ENCODE measurements at places on chromosomes 16 and 17. TPM values are rescaled to one million over a fixed set of nuclear protein-coding genes. Genes with fewer than 3 reads are reported as not detected.
A peak's percentile ranks its signal among the peaks of the same experiment; 100 is the strongest.

- no peak overlapping the region for H3K4me3 ChIP-seq
- no peak overlapping the region for H3K27ac ChIP-seq
- DNase-seq = no peak
- no peaks in the 10 kb centered on the region for H3K4me1 ChIP-seq
- no peaks in the 10 kb centered on the region for H3K27me3 ChIP-seq
These were observed 23.1 kb downstream of the TNFRSF13B start for GRCh38 chr17:16948587-16949376.

DNA sequence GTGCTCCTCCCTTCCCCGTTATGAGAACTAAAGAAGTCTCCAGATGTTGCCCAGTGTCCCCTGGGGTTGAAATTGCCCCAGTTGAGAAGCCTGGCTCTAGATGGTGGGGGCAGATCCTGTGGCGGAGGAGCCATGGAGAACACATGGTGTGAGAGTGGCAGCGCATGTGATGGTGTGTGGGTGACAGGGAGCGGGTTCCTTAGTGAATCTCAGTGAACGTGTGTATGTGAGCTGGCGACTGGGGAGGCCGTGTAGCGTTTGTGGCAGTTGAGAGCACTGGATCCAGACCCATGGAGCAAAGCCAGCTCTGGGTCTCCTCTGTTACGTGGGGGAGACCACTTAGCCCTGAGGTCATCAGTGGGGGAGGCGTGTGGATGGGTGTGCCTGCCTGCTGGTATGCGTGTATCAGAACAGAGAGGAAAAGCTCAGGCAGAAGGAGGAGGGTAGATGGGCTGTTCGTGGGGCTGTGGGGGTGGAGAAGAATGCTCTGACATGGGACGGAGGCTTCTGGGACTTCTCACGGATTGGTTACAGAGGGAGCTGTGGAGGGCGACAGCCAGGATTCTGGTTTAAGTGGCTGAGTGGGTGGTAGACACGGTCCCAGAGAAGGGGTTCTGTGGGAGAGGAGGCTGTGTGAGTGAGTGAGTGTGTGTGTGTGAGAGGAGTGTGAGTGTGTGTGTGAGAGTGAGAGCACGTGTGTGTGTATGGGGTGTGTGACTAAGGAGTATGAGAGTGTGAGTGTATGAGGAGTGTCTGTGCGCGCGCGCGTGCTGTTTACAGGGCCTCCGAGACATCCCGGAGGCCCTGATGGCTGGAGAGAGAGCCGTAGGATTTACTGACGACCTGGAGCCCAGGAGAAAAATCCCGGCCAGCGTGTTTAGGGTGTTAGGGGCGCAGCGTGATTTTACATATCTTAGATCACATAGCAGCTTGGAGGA is 193.8 kb downstream of the SNX29 start:
- no peaks in the 10 kb centered on the region for H3K27me3 ChIP-seq
- no peaks in the 10 kb centered on the region for H3K36me3 ChIP-seq
- H3K27ac ChIP-seq = no peak overlapping the region
- H3K4me3 ChIP-seq = no peak overlapping the region

GRCh38 chr17:80025796-80026195 is 9.9 kb downstream of the TBC1D16 start:
- DNase-seq = no peak
- no peaks in the 10 kb centered on the region for H3K36me3 ChIP-seq
- H3K4me3 ChIP-seq = no peak overlapping the region
- H3K4me1 ChIP-seq = no peaks in the 10 kb centered on the region

DNA sequence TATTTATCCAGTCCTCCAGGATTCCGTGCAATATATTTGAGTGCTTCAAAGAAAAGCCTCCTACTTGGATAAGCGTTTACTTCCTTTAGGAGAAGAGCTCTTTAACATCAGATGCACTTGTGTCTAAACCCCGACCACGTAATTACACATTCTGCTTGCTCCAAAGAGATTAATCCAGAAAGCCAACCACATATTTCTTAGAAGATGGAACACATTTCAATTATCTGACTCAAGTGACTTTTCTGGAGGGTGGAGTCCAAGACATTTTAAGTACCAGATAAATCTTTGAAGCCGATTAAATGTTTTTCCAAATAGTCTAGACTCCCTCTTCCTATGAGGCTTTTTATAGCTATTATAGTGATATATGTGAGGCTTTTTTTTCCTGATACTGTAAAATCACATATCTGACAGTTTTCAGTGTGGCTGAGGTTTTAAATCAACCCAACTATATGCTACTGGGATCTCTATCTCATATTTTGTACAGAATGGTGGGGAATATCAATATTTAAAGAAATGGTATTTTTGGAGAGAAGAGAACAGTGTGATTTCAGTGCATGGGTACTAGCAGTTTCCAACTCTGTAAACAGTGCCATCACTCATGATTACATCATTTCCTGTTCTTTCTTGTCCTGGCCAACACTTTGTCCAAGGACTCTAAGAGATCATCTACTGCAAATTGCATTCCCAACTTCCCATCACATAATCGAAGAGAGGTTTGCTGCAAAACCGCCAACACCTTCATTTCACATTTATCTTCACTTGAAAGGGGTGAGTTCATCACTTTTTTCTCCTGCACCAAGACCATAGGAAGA is 192.4 kb upstream of the HSBP1 start:
- no peaks in the 10 kb centered on the region for H3K4me1 ChIP-seq
- no peaks in the 10 kb centered on the region for H3K36me3 ChIP-seq
- H3K27ac ChIP-seq = no peak overlapping the region
- DNase-seq = no peak
- H3K4me3 ChIP-seq = no peak overlapping the region

- no peak for DNase-seq
- H3K36me3 ChIP-seq = no peaks in the 10 kb centered on the region
- no peaks in the 10 kb centered on the region for H3K27me3 ChIP-seq
- no peaks in the 10 kb centered on the region for H3K4me1 ChIP-seq
These were observed 929.8 kb downstream of the KCNJ2 start for GRCh38 chr17:71099003-71099714.

- H3K27me3 ChIP-seq = no peaks in the 10 kb centered on the region
- H3K27ac ChIP-seq = no peak overlapping the region
- H3K4me1 ChIP-seq = peaks cover 29% of the 10 kb centered on the region
- H3K36me3 ChIP-seq = no peaks in the 10 kb centered on the region
- no peak for DNase-seq
These were observed 91.4 kb downstream of the C16orf78 start for GRCh38 chr16:49464877-49465504.

GRCh38 chr16:64615630-64616280 is 506.1 kb downstream of the CDH11 start:
- DNase-seq = no peak
- no peaks in the 10 kb centered on the region for H3K36me3 ChIP-seq
- H3K4me3 ChIP-seq = no peak overlapping the region
- no peaks in the 10 kb centered on the region for H3K4me1 ChIP-seq

DNA sequence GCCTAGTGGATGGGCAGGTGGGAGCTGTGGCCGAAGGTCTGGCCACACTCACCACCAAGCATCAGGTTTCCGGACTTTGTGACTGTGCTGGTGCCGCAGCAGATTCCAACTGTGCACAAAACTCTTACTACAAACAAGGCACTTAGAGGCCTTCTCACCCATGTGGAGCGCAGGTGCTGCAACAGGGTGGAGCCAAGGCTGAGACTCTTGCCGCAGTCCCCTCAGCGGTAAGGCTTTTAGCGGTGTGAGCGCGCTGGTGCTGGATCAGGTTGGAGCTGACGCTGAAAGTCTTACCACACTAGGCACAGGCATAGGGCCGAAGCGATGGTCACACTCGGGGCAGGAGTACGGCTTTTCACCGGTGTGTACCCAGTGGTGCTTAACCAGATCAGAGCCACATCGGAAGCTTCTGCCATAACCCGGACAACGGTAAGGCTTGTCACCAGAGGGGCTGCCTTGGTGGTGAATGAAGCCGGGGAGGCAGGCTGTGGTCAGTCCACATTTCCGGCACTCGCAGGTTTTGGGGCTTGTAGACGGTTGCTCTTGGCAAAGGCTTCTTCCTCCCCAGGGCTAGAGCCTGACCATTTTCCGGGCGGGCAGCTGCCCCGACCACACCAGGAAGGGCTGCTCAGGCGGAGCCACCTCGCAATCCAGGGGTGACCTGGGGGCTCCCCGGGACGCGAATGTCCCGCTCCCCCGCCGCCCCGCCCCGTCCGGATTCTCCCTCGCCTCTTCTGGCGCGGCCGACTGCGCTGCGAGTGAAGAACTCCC is 1.0 kb upstream of the ARMC5 start:
- no peaks in the 10 kb centered on the region for H3K36me3 ChIP-seq
- H3K27ac ChIP-seq = peak overlapping the region; percentile 99
- H3K4me3 ChIP-seq = peak overlapping the region; percentile 95
- peaks cover 53% of the 10 kb centered on the region for H3K4me1 ChIP-seq
- no peaks in the 10 kb centered on the region for H3K27me3 ChIP-seq
- DNase-seq = peak; percentile 57

- H3K27ac ChIP-seq = no peak overlapping the region
- no peak overlapping the region for H3K4me3 ChIP-seq
- no peaks in the 10 kb centered on the region for H3K36me3 ChIP-seq
- H3K27me3 ChIP-seq = peaks cover 6% of the 10 kb centered on the region
- no peaks in the 10 kb centered on the region for H3K4me1 ChIP-seq
These were observed 6.7 kb upstream of the LPO start for GRCh38 chr17:58231641-58232040.

GRCh38 chr17:11582217-11582616 is 16.1 kb upstream of the DNAH9 start:
- no peaks in the 10 kb centered on the region for H3K36me3 ChIP-seq
- H3K27me3 ChIP-seq = no peaks in the 10 kb centered on the region
- H3K4me1 ChIP-seq = no peaks in the 10 kb centered on the region
- H3K4me3 ChIP-seq = no peak overlapping the region

DNA sequence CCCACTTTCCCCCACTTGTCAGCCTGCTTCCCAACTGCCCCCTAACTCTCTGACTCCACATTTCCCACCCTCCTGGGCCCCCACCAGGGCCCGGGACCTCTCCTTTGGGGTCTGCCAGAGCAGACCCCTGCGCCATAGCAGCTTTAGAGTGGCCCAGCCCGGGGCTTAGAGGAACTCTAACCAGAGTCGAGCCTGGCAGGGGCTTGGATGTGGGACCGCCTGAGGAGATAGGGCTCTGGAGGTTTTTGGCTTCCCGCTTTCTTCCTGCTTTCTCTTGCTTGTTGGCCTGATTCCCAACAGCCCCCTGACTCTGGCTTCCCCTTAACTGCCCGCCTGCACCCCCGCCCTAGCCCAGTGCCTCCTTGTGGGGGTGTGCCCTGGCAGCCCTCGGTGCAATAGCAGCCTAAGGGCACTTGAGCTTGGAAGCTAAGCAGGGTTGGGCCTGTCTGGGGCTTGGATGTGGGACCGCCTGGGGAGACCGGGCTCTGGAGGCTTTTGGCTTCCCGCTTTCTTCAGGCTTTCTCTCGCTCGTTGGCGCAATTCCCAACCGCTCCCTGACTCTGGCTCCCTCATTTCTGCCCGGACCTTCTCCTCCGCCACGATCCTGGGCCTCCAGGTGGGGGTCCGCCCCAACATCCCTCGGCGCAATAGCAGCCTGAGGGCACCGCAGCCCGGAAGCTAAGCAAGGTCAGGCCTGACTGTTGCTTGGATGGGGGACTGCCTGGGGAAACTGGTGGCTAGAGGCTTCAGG is 2292.0 kb downstream of the TP53TG3F start:
- no peak overlapping the region for H3K4me3 ChIP-seq
- H3K4me1 ChIP-seq = no peaks in the 10 kb centered on the region
- no peaks in the 10 kb centered on the region for H3K27me3 ChIP-seq
- DNase-seq = no peak
- no peak overlapping the region for H3K27ac ChIP-seq

DNA sequence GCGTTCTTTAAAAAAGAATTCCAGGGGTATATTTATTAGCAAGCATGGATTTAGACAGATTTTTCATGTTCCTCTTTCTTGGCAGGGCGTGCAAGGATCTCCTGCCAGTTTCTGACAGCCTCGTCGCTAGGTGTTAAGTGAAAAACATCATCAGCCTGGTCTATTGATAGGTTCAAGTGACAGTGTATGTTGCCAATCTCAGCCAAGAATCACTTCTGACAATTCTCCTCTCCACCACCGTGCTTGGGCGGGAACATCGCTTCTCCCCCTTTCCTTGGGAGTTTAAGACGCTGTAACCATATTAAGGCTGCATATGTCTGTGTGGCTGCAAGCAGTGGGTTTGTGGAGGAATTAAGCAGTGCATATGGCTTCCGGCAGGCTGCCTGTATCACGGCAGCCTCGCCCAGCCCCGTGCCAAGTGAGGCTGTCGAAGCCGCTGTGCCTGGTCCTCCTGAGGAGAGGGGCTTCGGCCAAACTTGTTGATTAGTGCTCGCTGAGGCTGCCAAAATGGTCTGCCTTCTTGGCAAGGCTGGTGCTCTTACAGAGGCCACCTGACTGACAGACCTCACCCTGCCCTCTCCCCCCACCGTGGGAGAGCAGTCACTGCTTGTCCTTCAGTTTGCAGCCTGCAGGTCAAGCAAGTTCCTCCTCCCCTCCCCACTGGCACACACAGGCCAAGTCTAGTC is 132.2 kb upstream of the MPHOSPH6 start:
- H3K4me1 ChIP-seq = no peaks in the 10 kb centered on the region
- H3K27ac ChIP-seq = no peak overlapping the region
- H3K36me3 ChIP-seq = no peaks in the 10 kb centered on the region
- no peak for DNase-seq
- no peak overlapping the region for H3K4me3 ChIP-seq
- no peaks in the 10 kb centered on the region for H3K27me3 ChIP-seq

DNA sequence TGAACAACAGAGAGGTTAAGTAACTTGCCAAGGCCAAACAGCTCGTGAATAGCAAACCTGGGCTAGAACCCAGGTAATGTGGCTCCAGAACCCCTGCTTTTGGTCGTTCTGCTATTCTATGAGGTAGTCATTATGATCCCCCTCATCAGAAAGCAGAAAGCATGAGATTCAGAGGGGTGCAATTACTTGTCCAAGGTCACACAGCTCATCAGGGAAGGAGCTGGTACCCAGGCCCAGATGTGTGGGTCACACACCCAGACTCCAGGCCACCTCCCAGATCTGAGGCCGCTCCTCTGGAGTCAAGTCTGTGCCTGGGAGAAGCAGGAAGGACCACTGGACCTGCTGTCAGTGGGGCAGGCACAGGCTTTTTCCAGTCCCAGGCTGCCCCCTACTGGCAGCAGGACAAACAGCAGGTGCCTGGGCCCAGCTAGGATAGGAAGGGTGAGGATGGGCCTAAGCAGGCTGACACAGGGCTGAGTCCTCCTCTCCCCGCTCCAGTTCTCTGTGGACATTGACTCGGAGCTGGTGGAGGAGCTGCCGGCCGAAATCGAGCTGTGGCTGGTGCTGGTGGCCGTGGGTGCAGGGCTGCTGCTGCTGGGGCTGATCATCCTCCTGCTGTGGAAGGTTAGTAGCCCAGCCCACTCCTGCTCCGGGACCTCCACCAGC is 7.8 kb upstream of the PDK2 start:
- peak; percentile 67 for DNase-seq
- H3K27me3 ChIP-seq = no peaks in the 10 kb centered on the region
- H3K27ac ChIP-seq = no peak overlapping the region
- H3K4me3 ChIP-seq = no peak overlapping the region
- no peaks in the 10 kb centered on the region for H3K4me1 ChIP-seq

GDPD1 gene
- 5.3 TPM for total RNA-seq

AURKB gene
- 0.83 TPM for total RNA-seq

SPATA33 gene
- 10.5 TPM for total RNA-seq

YBX2 gene
- total RNA-seq = 0.39 TPM

EXOC3L1 gene
- not detected for total RNA-seq

SCGB1C2 gene
- total RNA-seq = not detected
